ENCODE measurements at places on chromosomes 16 and 17.

- DNase-seq: no peak
- no peaks in the 10 kb centered on the region for H3K4me1 ChIP-seq
- H3K4me3 ChIP-seq: no peak overlapping the region
Measured at GRCh38 chr17:9837551-9838471, 12.1 kb downstream of the GLP2R start.

DNA sequence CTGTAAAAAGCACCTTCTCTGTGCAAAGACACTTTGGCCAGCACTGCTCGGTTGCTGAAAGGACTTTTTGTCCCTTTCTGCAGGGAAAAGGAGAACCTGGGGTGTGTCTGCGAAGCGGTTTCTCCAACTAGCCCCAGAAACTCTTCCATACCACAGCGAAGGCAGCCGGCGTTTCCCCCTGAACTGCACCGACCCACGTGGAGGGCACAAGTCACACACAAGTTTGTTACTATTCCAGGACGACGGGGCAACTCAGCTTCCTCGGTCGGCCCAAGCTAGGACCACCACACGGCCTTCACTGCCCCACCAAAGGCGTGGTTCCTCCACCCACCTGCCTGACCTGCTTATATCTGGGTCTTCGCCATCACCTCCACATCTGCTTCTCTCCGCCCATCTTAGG lies 1.9 kb downstream of the RTN4RL1 start:
- peaks cover 72% of the 10 kb centered on the region for H3K27me3 ChIP-seq
- peak overlapping the region; percentile 31 for H3K27ac ChIP-seq
- DNase-seq: no peak
- H3K4me1 ChIP-seq: peaks cover 15% of the 10 kb centered on the region
- no peaks in the 10 kb centered on the region for H3K36me3 ChIP-seq

- no peak for DNase-seq
- H3K36me3 ChIP-seq: no peaks in the 10 kb centered on the region
- peak within 1 kb of the TSS; percentile 88 for H3K4me3 ChIP-seq
- peaks cover 23% of the 10 kb centered on the region for H3K4me1 ChIP-seq
- peak within 1 kb of the TSS; percentile 68 for H3K27ac ChIP-seq
Measured at GRCh38 chr16:56625140-56625942, at the start of gene MT1E. TSS of gene MT1E (plus strand) at chr16:56625781. CDS start at chr16:56625852, 71 bp downstream.

GRCh38 chr16:88838566-88838965 lies 18.2 kb downstream of the GALNS start:
- H3K36me3 ChIP-seq: peaks cover 44% of the 10 kb centered on the region
- no peak for DNase-seq
- H3K27ac ChIP-seq: peak overlapping the region; percentile 51

DNA sequence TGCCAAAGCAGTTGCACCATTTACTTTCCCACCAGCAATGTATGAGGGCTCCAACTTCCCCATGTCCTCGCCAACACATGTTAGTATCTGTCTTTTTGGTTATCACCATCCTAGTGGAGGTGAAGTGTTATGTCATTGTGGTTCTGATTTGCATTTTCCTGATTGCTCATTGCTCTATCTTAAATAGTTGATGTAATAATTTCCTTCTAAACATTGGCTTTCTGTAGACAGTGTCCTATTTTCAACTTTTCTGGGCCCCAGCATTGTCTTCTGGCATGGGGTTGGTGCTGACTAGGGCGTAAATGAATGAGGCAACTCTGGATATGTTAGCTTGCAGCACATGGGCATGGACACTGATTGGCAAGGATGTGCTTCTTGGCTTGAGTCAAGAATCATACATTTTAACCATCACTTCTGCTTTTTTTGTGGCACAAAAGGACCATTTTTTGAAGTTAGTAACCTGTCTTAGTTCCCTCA lies 25.1 kb downstream of the PLCG2 start:
- H3K4me1 ChIP-seq: peaks cover 88% of the 10 kb centered on the region
- H3K27me3 ChIP-seq: no peaks in the 10 kb centered on the region
- H3K36me3 ChIP-seq: peaks cover 71% of the 10 kb centered on the region

GRCh38 chr16:2689968-2690801 lies 7.9 kb downstream of the KCTD5 start:
- no peaks in the 10 kb centered on the region for H3K27me3 ChIP-seq
- peaks cover 34% of the 10 kb centered on the region for H3K4me1 ChIP-seq
- no peak overlapping the region for H3K4me3 ChIP-seq

DNA sequence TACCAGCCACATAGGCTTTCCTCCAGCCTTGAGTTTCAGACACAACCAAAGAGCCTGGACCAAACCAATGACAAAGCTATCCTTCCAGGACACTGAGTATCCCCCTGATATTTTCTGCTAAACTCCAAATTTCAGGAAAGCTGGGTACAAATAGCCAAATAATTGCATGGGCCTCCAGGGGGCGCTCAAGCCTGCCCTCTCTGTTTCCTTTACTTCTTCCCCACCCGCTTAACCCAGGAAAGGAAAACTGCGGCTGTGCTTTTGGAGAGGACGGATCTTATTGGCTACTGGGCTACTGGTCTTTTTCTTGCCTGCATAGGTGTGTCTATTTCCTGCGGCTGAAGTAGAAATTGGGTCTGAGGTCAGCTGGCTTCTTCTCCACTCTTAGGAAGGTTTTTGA lies 30.1 kb downstream of the GNGT2 start:
- peaks cover 9% of the 10 kb centered on the region for H3K4me1 ChIP-seq
- H3K36me3 ChIP-seq: peaks cover 11% of the 10 kb centered on the region
- no peak overlapping the region for H3K4me3 ChIP-seq
- no peak overlapping the region for H3K27ac ChIP-seq

DNA sequence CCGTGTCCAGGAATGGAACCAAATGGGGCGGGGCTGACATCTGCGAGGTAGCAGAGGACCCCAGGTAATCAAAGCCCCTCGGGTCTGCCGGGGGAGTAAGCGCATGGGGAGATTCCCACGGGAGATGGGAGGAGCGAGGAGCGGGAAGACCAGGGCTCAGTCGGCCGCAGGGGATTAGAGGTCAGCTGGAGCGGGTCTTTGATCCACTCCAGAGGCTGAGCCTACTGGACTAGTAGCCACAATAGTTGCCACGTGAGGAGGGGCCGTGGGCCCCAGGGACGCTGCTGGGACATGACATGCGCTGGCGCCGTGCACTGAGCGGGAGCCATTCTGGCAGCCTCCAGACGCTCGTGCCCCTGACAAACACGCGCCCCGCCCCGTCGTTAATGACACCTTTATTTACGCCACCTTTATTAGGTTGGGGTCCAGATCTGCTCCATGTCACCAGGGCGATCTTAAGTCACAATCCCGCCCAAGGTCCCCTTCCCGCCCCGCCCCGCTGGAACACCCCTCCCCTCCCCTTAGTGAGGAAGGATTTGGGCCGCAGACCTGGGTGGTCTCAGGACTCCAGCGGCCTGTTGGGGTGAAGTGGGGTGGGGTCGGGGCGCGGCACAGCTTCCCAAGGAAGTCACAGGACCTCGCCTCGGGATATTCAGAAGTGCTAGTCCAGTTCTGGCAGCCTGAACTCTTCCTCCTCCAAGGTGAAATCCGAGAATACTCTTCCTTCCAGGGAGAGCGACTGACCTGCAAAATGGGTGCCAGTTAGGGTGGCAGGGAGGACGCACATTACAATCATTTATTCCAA lies 15.0 kb downstream of the PPY start:
- no peak for DNase-seq
- peaks cover 70% of the 10 kb centered on the region for H3K27me3 ChIP-seq
- H3K4me1 ChIP-seq: peaks cover 16% of the 10 kb centered on the region
- H3K36me3 ChIP-seq: no peaks in the 10 kb centered on the region

DNA sequence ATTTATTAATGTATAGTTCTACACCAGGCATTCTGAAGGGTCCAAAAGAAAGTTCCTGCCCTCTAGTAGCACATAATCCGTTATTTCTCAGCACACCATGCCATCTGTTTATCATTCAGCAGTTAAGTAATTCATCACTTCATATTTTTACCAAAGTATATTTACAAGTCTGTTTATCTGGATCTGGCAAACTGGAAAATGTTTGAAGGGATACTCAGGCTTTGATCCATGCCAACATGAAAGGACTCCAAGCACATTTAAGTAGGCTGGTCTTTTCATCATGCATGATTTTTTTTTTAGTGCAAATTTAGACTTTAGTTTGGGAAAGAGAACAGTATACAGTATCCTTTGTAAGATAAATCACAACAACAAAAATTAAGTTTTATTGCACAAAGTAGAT lies 4.1 kb upstream of the VPS4A start:
- peaks cover 11% of the 10 kb centered on the region for H3K4me1 ChIP-seq
- H3K36me3 ChIP-seq: peaks cover 5% of the 10 kb centered on the region
- H3K4me3 ChIP-seq: no peak overlapping the region
- DNase-seq: no peak
- no peaks in the 10 kb centered on the region for H3K27me3 ChIP-seq

DNA sequence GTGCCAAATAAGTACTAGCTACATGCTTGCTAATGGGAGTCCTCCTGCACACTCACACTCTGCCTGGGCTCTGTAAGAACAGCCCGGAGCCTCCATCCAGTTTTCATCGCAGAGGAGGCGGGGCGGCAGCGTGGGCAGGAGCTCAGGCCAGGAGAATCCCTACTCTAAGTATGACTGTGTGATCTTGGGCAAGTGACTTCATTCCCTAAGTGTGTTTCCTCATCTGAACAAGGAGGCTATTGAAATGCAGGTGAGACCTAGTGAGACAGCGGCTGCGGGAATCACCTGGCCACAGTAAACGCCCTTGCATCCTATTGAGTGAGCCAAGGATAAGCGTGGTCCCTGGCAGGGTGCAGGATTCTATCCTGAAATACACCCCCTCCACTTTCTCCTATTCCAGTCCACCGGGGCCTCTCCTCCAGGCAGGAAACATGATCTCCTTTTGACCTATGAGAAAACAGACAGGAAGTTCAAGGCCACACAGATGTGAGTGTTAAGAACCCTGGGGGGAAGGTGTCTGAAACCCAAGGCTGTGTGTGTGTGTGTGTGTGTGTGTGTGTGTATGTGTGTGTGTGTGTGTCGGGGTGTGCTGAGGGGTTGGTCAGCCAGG lies 5.2 kb upstream of the RAI1 start:
- H3K4me3 ChIP-seq: no peak overlapping the region
- H3K4me1 ChIP-seq: peaks cover 14% of the 10 kb centered on the region
- H3K27ac ChIP-seq: peak overlapping the region; percentile 43
- H3K36me3 ChIP-seq: no peaks in the 10 kb centered on the region

DNA sequence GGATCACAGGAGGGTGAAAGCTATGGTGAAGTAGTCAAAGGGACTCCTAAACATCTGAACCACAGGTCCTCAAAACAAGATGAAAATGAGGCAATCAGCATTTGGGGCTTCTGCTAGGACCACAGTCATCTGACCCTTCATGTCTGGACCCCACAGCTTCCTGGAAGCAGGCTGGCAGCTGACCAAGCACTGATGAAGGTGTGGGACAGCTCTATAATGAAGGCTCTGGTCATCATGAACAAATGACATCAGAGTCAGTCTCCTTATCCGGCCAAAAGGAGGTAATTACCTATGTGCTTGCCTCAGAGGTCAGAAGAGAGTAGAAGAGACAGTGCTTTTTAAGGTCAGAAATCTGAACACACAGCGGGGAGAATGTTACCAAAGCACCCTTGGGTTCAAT lies 101.2 kb upstream of the GNAO1 start:
- no peak overlapping the region for H3K27ac ChIP-seq
- DNase-seq: no peak
- H3K36me3 ChIP-seq: no peaks in the 10 kb centered on the region
- H3K4me1 ChIP-seq: no peaks in the 10 kb centered on the region

GRCh38 chr16:4159726-4160125 lies 43.5 kb upstream of the ADCY9 start:
- H3K4me3 ChIP-seq: no peak overlapping the region
- H3K27me3 ChIP-seq: no peaks in the 10 kb centered on the region
- no peaks in the 10 kb centered on the region for H3K36me3 ChIP-seq
- H3K27ac ChIP-seq: no peak overlapping the region
- no peaks in the 10 kb centered on the region for H3K4me1 ChIP-seq

GRCh38 chr17:5509482-5509881 lies 23.1 kb downstream of the MIS12 start:
- no peak overlapping the region for H3K4me3 ChIP-seq
- H3K27me3 ChIP-seq: no peaks in the 10 kb centered on the region
- no peak overlapping the region for H3K27ac ChIP-seq
- DNase-seq: no peak
- H3K36me3 ChIP-seq: peaks cover 9% of the 10 kb centered on the region
- H3K4me1 ChIP-seq: peaks cover 10% of the 10 kb centered on the region

- no peak for DNase-seq
- H3K4me3 ChIP-seq: no peak overlapping the region
Measured at GRCh38 chr17:29667969-29668368, 45.3 kb upstream of the CORO6 start.

DNA sequence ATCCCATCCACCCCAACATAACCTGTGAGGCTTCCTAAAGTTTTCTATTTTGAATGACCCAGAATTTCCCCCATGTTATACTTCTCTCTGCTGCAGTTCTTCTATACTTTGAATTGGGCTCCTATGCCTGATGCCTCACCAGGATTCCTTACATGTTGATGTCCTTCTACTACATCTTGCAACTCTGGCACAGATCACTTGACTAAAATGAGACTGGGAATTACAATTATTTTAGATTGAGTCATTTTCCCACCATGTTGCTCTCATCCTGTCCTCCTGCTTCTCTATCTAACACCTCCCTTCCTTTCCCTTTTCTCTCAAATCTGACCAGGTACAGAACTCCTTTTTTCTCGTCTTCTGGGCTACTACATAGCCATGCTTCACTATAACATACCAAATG lies 314.0 kb upstream of the KCNJ16 start:
- H3K27me3 ChIP-seq: no peaks in the 10 kb centered on the region
- no peaks in the 10 kb centered on the region for H3K4me1 ChIP-seq
- no peak overlapping the region for H3K27ac ChIP-seq
- H3K4me3 ChIP-seq: no peak overlapping the region

GRCh38 chr17:54770836-54771235 lies 129.8 kb upstream of the TOM1L1 start:
- H3K27me3 ChIP-seq: no peaks in the 10 kb centered on the region
- H3K4me1 ChIP-seq: no peaks in the 10 kb centered on the region
- no peaks in the 10 kb centered on the region for H3K36me3 ChIP-seq
- H3K27ac ChIP-seq: no peak overlapping the region

- H3K4me3 ChIP-seq: no peak overlapping the region
- H3K4me1 ChIP-seq: no peaks in the 10 kb centered on the region
- no peaks in the 10 kb centered on the region for H3K36me3 ChIP-seq
- no peak overlapping the region for H3K27ac ChIP-seq
Measured at GRCh38 chr17:27954548-27955495, 61.7 kb upstream of the LYRM9 start.

- H3K27me3 ChIP-seq: peaks cover 23% of the 10 kb centered on the region
- no peak for DNase-seq
- H3K4me3 ChIP-seq: no peak overlapping the region
- no peaks in the 10 kb centered on the region for H3K4me1 ChIP-seq
Measured at GRCh38 chr16:12639044-12639443, 164.6 kb downstream of the CPPED1 start.

DNA sequence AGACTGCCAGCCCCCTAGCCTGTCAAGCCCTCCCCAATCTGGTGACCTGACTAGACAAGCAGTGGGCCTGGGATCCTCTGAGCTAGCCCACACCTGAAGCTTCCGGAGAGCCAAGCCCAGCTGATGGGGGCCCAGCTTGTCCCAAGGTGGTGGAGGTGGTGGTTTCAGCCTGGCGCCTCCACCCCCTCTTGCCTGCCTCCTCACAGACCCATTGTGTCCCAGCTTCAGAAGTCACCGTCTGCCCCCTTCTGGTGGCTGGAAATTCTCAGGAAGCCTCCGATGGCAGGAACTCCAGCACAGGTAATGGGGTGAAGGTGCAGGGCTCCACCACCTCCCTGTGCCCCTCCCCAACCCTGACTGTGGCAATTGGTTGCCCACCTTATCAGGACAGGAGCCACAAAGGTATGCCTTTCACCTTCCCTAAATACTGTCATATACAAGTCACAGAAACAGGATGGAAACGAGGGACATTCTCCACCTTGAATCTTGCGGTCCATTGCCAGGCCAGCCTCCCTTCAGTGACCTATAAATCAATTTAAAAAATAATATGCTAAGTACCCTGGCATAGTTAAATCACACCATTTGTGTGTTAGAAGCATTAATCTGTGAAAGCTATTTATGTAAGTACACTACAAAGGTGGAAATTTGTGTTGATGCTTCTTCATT lies 66.0 kb upstream of the ZNF423 start:
- no peak overlapping the region for H3K27ac ChIP-seq
- DNase-seq: peak; percentile 29
- peaks cover 7% of the 10 kb centered on the region for H3K27me3 ChIP-seq
- no peaks in the 10 kb centered on the region for H3K4me1 ChIP-seq

All from stimulated activated naive B cell treated with anti-CD40 and anti-IgM and Interleukin-4, amounts not matched to agents 10 μg/mL and 1 μg/mL and 100 μg/mL, for 72 hours (primary cell).